ENCODE measurements at places on chromosomes 6 and 20.

DNA sequence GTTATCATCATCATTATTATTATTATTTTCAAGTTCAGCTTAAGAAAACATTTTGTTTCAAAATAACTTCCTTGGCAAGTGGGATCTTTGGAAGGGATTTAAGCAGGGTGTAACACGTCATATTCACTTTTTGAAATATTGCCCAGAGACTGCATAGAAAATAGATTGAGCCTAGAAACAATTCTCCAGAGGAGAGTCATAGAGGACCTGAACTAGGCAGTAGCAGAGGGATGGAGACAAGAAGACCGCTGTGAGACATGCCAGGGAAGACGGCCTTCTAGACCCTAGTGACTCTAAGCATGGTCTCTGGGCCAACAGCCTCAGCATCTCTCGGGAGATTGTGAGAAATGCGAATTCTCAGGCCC, 55.5 kb downstream of the EDN1 start:
- DNase-seq, result no peak

- DNase-seq, result no peak
These were observed 106.0 kb upstream of the AFDN start for GRCh38 chr6:167720456-167721285.

DNA sequence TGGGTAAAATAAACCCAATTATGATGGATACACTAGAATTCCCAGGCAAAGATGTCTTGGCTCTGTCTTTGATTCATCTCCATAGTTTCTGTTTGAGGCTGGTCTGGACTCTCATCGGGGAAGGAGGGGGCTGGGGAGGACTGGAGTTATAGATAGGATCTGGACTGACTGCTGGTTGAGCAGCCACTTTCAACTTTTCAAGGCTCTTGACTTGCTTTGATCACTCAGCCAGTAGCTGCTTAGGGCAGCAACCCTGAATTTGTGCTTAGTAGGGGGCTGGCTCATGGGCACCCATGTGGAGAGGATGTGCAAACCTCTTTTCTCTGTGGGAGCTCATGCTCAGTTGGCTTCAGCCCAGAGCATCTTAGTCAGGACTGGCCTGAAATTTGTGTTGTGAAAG, 114.0 kb upstream of the NEDD9 start:
- DNase-seq, result no peak

GRCh38 chr6:133501675-133502270, 260.6 kb downstream of the EYA4 start:
- no peak for DNase-seq
